Activated CD4-positive, alpha-beta T cell treated with anti-CD3 and anti-CD28 coated beads, Interleukin-2, amount 50 U/mL, for 1 hour (primary cell): ENCODE measurements at places on chromosomes 1 and 21.

GRCh38 chr1:61851849-61852669, 109.8 kb downstream of the PATJ start:
- no peak for DNase-seq

GRCh38 chr1:15046487-15047165, 106.9 kb upstream of the TMEM51 start:
- DNase-seq: peak; percentile 40

DNA sequence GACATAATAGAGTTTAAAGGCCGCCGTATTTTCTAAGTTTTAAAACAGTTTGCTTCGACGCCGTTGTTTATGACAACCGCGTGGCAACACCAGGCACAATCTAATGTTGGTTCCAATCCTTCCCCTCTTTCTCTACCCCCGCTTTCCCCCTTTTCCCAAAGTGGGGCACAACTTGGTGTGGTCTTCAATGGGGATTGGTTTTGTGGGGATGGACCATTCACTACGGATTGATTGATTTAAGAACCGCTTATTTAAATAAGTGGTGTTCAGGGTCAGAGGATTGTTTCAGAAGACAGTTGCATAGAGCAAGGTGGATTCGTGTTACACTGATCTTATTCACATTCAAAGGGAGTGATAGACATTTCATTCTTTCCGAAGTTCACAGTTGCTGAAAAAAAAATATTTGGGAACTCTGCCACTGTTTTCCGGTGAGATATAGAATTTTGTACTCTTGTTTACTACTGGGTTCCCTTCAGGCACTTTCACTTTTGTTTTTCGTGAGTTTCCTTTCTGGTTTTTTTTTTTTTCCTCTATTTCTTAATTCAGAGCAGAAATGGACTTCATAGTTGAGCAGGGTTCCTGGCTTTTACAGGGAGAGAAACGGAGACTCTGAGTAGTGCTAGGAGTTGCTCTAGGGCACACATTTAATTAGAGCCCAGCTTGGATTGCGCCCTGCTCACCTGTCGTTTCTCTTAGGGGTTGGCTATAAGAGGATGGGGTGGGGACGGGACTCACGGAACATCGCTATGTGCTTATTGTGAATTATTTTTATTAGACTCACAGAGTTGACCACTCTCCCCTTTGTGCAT, 79.6 kb upstream of the AK4 start:
- DNase-seq: no peak

DNA sequence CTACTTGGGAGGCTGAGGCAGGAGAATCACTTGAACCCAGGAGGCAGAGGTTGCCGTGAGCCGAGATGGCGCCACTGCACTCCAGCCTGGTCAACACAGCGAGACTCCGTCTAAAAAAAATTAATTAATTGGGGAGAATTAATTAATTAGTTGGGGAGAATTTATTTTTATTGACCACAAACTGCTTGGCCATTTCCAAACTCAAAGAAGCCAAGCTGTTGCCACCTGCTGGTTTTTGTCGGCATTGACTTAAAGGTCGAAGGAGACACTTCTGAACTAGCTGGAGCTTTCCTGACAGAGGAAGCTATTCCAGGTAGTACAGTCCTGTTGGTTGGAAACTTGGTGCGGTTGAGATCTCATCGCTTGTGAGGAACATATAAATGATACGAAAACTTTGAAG, 13.1 kb downstream of the MAP1LC3C start:
- DNase-seq: no peak

- no peak for DNase-seq
Measured at GRCh38 chr21:43764576-43765495, 11.3 kb downstream of the CSTB start.

DNA sequence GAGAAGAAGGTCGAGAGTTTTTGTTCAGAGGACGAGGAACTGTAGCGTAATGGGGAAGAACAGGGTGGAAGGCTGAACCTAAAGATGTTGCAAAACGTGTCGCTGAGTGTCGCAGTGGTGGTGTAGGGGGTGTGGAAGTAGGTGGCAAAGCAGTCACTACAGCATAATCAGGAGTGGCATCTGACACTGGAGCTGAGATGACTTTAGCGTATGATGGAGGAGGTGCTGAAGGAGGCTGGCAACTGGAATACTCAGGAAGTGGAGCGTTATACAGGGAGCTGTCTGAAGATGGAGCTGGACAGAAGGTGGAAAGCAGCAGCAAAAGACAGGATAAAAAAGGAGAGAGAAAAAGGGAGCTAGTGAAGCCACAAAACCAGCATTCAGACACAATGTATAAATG, 89.9 kb upstream of the LBR start:
- no peak for DNase-seq

DNA sequence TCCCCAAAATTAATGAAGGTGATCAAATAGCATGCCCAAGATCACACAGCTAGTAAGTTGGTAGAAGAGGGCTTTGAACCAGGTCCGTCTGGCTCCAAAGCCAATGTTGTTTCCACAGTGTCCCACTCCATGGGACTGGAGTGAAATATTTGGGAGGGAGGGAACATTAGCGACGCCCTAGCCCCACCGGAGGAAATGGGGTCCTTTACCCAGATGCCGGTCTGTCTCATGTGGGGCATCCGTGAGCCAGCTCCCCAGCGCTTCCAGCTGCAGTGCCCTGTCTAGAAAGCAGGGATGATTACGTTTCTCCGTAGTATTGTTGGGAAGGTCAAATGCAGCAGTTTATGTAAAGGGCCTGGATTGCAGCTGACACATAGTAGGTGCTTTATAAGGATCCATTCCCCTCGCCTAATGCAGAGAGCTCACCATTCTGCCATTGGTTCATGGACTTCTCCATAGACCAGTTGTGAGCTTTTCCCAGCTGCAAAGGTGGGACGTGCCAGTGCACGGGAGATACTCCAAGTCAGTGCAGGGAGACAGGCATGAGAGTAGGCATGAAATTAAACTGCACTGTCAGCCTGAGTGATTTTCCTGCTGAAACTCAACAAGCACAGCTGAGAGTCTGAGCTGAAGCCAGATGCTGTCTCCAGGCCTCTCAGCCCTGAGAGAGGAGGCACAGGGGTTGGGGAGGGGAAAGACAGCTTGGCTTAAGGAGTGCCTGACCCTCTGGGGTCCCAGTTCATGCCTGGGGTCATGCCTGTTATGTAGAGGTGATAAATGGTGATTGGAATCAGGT, 24.7 kb downstream of the QSOX1 start:
- DNase-seq: no peak

DNA sequence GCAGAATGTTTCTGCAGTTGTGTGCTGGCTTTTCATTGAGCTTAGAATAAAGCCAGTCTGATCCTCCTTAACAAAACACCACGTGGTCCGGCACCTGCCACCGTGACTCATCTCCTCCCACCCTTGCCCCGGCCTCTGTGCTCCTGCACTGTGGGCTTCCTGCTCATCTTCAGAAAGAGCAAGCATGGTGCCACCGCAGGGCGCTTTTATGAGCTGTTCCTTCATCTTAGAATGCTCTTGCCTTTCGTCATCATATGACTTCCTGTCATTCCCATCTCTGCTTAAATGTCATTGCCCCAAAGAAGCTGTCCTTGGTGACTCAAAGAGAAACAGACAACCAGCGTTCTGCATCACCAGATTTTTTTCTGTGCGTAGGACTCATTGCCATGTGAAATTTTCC, 117.8 kb downstream of the HHAT start:
- peak; percentile 54 for DNase-seq

- no peak for DNase-seq
Measured at GRCh38 chr1:113101588-113101987, 28.6 kb downstream of the LRIG2 start.

DNA sequence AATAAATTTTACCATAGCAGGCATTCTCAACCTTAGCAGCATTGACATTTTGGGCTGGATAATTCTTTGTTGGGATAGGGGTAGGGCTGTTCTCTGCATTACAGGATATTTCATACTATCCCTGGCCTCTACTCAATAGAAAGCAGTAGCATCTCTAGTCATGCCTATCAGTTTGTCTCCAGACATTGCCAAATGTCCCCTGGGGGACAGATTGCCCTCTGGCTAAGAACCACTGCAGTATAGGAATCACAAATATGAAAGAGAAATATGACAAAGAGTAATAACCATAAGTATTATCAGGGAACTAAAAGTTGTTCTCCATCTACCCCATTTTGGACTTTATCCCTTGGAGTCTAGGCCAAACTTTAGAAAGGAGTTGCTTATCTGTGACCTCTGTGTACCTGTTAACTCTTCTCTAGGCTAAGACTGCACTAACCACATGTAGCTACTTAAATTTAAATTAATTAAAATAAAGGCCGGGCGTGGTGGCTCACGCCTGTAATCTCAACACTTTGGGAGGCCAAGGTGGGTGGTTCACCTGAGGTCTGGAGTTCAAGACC, 76.1 kb downstream of the AGO3 start:
- DNase-seq: no peak

GRCh38 chr1:232868793-232869491, 63.7 kb downstream of the MAP10 start:
- no peak for DNase-seq

- DNase-seq: no peak
Measured at GRCh38 chr1:106995970-106996369, 60.5 kb upstream of the PRMT6 start.

- no peak for DNase-seq
Measured at GRCh38 chr1:43666608-43667007, 16.7 kb downstream of the KDM4A start.

GRCh38 chr21:27219068-27219467, 252.2 kb upstream of the ADAMTS5 start:
- DNase-seq: no peak

GRCh38 chr1:40265919-40266318, 7.9 kb downstream of the ZMPSTE24 start:
- DNase-seq: no peak
